ENCODE measurements at places on chromosomes 5 and 9.

- no peak for DNase-seq
These were observed 11.4 kb upstream of the GRPEL2 start for GRCh38 chr5:149333711-149334443.

- DNase-seq, result no peak
These were observed 245.3 kb downstream of the ENC1 start for GRCh38 chr5:74394916-74395880.

DNA sequence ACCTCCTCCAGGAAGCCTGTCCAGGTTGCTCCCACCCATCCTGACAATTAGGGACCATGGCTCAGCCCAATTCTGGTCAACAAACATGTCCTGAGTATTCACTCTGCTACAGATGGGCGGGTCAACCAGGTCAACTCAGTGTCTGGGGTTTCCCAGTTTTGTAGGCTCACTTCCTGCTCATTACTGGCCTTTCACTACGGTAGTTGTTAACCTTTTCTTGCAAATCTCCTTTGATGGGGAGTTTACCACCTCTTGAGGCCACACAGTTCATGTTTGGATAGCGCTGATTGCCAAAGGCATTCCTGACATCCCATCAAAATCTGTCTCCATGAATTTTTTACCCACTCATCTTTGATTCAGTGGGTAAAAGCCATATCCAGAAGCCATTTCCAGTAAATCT, 13.8 kb downstream of the TMEM8B start:
- DNase-seq, result no peak

DNA sequence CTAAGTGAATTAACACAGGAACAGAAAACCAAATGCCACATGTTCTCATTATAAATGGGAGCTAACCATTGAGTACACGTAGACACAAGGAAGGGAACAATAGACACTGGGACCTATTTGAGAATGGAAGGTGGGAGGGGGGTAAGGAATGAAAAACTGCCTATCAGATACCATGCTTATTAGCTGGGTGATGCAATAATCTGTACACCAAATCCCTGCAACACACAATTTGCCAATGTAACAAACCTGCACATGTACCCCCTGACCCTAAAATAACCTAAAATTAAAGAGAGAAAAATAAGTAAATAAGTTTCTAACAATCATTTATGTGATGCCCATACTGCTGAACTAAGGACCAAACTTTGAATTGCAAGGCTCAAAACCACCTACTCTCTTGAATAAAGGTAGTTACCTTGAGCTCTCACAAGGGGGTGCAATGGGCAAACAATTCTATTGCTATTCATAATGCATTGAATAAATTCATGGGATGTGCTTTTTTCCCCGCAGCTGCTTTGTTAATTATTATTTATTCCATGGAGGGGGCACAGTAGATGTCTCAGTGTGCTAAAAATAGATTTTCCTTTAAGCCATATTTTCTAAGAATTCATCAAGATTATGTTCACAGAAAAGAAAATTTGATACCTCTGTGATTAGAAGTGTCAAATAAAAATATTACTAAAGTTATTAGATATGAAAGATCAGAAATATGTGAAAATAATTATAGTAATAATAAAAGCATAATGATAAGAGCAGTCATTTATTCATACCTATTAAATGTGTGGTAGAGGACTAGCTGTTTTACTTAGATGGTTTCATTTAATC, 76.2 kb upstream of the PTPN3 start:
- DNase-seq, result peak; percentile 74

DNA sequence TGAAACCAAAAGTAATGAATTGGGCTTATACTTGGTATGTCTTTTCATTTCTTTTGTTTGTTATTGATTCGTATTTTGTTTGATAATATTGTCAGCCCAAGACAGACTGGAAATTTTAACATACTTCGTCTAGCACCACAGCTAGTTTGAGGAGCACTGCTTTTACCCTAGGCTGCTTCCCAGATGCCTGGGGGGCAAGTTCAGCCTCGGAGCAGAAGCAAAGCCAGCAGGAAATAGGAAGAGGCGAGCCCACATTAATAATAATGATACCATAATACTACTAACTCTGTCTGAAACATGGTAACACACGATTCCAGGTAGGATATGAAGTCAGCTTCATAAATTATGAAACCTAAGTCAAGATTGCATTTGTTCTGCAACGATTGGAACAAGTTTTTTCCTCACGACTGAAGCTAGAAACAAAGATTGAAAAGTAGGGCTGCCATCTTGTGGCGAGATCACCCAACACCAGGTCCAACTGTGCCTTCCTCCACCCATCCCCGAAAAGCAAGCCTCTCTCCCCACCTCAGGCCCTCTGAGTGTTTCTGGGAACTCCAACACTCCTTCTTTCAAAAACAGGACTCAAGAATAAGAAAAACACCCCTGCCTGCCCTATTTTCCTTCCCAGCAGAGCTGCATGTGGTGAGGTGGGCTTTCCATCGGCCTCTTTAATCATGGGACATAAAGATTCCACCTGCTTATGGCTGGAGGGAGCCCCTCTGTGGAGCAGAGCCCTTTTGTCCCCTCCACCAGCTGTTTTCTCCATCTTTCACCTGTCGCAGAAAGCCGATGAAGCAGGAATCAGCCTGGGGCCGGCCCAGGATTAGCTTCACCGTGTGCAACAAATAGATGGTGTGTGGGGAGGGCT, 236.4 kb downstream of the CAAP1 start:
- peak; percentile 22 for DNase-seq

DNA sequence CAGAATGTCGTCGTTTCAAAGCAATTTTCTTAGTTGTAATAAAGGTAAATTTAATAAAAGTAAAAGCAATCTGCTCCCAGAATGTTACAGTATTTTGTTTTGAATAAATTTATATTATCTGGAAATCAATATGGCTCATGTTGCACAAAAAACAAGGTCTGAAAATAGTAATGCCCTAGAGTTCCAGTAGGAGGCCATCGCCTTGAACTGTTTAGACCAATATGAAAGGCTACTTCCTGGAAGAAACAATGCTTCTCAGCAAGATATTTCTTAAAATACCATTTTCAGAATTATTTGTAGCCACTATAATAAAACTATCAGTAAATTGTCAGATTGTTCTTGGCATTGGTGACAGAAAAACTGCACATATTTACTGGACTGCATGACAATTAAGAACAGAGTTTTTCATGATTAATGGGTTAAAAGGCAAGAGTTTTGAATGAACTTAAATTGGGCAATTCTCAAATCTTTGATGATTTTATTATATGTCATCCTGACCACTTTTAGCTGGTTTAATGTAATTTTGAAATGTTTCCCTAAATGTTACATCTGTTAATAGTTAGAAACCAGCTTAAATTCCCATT, 153.2 kb downstream of the COMMD10 start:
- no peak for DNase-seq

GRCh38 chr9:98568234-98568908, 140.4 kb downstream of the GABBR2 start:
- no peak for DNase-seq

GRCh38 chr9:24487250-24487861, 58.3 kb downstream of the IZUMO3 start:
- DNase-seq, result no peak

GRCh38 chr9:7228726-7229125, 471.0 kb downstream of the KDM4C start:
- no peak for DNase-seq

- no peak for DNase-seq
These were observed 22.4 kb upstream of the PPP2CA start for GRCh38 chr5:134248256-134248655.

- no peak for DNase-seq
These were observed 251.6 kb downstream of the KIAA0825 start for GRCh38 chr5:94366811-94367210.

- no peak for DNase-seq
These were observed 92.6 kb downstream of the CDKN2A start for GRCh38 chr9:21901546-21901945.

- peak; percentile 45 for DNase-seq
These were observed 30.7 kb downstream of the SPIN1 start for GRCh38 chr9:88418715-88419540.

- peak; percentile 9 for DNase-seq
These were observed 16.9 kb downstream of the TMEM174 start for GRCh38 chr5:73189871-73190376.

- DNase-seq, result no peak
These were observed 273.3 kb upstream of the ANKRD55 start for GRCh38 chr5:56506211-56506965.

DNA sequence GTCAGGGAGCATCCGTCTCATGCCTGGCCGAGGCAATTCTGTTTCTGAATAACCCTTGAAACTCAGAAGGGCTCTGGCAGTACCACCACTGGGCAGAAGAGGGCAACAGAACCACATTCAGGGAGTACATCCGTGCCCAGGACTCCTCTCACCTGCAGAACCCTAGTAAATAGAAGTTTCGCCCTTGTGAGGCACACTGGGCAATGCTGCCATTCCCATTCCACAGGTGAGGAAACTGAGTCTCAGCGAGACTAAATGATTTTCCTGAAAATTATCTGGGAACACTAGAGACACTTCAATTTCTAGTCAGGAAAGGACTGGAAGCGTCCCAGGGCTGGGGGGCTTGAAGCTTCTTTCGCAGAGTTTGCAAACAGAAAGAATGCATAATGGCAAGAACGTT, 74.7 kb downstream of the FGF1 start:
- no peak for DNase-seq

GRCh38 chr9:124054582-124055227, 43.1 kb downstream of the LHX2 start:
- no peak for DNase-seq

DNA sequence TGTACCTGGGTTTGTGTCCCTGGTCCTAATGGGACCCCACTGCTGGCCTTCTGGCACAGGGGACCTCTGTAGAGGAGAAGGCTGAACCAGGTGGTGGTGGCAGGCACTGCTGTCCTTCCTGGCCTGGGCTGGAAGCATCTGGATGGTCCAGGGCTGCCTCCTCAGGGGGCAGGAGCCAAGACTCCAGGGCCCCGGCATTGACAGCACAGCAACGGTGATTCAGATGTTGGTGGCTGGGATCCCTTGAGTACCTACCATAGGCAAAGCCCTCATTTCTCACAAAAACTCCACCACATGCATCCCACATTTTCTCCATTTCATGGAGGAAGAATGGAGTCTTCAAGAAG, 15.0 kb downstream of the FGD3 start:
- DNase-seq, result no peak

GRCh38 chr5:121384359-121384758, 467.3 kb upstream of the FTMT start:
- no peak for DNase-seq

DNA sequence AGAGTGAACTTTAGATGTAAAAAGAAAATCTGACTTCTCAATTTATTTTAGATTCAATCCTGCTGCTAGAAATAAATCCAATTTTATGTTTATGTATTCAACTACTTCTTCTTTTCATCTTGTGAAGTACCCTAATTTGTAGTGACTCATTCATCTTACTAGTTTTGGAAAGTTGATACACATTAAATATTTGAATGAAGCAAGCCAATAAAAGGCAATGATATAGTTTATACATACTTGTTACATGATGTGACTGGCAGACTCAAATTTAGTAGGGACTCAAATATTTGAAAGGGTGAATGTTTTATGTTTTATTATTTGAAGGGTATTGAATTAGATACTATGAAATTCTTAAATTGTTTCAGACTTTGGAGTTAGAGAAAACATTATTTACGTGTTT, 34.7 kb downstream of the CSNK1G3 start:
- no peak for DNase-seq

GRCh38 chr5:153753645-153754432, 263.4 kb downstream of the GRIA1 start:
- DNase-seq, result no peak

DNA sequence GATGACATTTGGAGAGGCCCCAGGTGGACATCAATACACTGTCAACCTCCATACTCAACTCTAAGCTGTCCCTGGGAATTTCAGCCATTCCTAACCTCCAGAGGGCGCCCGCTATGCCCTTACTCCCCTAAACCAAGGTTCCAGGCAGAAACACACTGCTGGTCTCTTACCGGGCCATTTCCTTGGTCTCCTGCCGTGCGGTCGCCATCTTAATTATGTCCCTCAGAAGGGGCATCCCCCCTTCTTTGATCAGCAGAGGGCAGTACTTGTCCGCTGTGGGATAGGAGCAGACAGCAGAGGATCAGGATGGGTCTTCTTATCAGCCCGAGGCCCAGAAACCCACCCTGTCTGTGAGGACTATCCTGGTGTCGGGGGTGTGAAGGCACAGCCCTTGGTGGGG, 9.3 kb upstream of the ZDHHC12 start:
- peak; percentile 45 for DNase-seq

GRCh38 chr5:1484730-1485578, 38.8 kb downstream of the LPCAT1 start:
- no peak for DNase-seq

DNA sequence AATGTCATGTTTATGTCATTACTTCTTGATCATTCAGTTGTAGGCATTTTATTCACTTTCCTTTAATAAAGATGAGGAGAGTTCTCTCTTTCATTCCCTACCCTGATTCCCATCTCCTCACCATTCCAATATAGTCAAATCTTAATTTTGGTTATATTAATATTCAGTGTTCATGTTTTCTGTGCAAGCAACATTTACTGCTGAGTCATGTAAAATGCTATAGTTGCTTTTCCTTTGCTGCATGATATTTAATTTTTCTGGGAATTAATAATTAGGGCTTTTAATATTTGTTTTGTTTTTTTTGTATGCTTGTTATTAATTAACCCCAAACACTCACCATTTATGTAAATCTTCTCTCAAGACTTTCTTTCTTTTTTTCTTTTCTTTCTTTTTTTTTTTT, 18.5 kb downstream of the POU4F3 start:
- no peak for DNase-seq

GRCh38 chr9:37281541-37281940, 141.0 kb upstream of the GRHPR start:
- DNase-seq, result no peak

GRCh38 chr5:41924872-41925554, at the start of gene FBXO4:
TSS of gene FBXO4 (plus strand) at chr5:41925281. CDS start at chr5:41925310, 29 bp downstream.
- DNase-seq, result peak; percentile 83

DNA sequence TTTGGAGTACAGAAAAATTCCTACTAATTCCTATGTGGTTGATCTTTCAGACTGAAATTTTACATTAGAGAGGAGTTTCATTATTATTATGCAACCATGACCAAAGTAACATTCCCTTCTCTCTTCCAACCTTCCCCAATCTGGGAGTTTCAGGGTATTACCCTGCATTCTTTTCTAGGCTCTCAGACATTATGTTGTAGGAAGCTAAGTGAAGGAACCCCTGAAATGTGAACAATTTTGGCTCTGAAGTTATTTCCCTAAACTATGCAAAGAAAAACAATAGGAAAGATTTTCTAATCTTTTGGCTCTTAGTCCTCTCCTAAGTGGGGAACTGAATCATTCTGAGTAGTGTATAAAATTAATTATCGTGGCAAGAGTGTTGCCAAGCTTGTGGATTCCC, 63.3 kb upstream of the ZFAND5 start:
- no peak for DNase-seq

GRCh38 chr9:9992936-9993335, 619.9 kb downstream of the PTPRD start:
- DNase-seq, result no peak

DNA sequence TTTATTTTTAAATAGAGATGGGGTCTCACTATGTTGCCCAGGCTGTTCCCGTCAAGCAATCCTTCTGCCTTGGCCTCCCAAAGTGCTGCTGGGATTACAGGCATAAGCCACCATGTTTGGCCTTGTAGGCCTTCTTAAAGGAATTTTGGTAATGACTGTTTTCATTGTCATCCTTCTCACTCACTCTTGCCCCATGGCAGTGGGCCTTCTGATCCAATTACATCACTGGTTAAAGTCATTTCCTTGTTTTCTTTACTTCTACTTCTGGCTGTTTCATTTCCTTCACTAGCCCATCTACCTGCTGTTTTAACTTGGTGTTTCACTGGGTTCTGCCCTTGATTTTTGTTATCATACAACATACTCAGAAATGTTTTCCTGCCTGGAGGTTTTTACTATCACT, 20.1 kb upstream of the NIM1K start:
- no peak for DNase-seq

Data from putamen (tissue), 1 donor.